ENCODE measurements at places on chromosomes 3 and 15. TPM values are rescaled to one million over a fixed set of nuclear protein-coding genes. Genes with fewer than 3 reads are reported as not detected.

DNA sequence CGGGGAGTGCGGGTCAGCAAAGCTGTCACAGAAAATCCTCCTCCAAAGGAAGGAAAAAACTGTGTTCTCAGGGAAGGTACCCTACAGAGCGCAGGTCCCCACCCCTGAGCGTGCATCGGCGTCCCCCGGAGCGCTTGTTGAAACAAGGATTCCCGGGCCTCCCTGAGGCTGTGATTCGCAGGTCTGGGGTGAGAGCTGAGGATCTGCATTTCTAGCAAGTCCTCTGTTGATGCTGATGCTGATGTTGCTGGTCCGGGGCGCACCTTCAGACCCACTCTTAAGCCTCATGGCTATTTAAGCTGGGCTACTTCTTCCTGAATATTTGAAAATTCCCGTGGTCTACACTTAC, 226.2 kb upstream of the IGF1R start:
- H3K4me1 ChIP-seq: peaks cover 8% of the 10 kb centered on the region
- no peak for DNase-seq
- H3K36me3 ChIP-seq: no peaks in the 10 kb centered on the region
- no peak overlapping the region for H3K27ac ChIP-seq
- H3K27me3 ChIP-seq: peaks cover 44% of the 10 kb centered on the region

DNA sequence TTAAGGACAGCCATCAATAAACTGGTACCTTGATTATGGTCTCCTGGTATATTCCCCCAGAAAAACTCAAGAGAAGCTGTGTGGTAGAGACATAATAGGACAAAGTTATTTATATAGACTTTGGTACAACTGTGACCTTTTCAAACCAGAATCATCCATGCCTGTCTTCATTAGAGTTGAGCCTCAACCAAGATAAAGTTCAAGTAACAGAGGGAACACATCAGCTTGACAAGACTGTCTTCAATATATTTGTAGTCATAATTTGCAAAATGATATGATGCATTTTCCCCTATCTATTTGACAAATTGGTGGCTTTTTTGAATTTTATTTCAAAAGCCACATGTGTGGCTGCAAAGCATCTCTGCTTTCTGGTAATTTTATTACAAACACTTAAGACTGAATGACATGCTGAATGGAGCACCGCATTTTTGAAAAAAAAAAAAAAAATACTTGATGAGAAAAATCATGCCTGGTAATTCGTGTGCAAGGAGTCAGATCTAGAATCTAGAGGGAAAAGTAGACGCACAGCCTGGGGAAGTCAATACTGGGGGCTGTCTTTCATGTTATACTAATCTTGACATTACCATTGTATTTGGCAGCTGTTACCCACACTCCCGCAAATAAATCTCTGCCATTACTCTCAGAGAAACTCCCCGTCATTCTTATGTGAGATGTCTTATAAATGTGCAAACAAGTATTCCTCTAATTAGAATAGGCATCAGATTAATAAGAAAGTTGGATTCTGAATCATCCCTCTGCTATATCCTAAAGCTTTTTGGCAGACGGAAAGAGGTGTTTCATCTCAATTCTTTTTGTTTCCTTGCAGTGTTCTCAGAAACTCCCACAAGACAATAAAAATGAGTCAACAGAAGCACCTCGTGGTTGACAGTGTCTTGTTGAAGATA, 554.8 kb upstream of the CBLB start:
- no peaks in the 10 kb centered on the region for H3K27me3 ChIP-seq
- peaks cover 2% of the 10 kb centered on the region for H3K36me3 ChIP-seq
- H3K4me3 ChIP-seq: no peak overlapping the region
- DNase-seq: no peak

- H3K27ac ChIP-seq: no peak overlapping the region
- no peaks in the 10 kb centered on the region for H3K36me3 ChIP-seq
- no peak overlapping the region for H3K4me3 ChIP-seq
- peaks cover 9% of the 10 kb centered on the region for H3K4me1 ChIP-seq
- peaks cover 80% of the 10 kb centered on the region for H3K27me3 ChIP-seq
- no peak for DNase-seq
Observed at GRCh38 chr3:129971351-129972052, 3.0 kb upstream of the TRH start.

- no peak overlapping the region for H3K27ac ChIP-seq
- DNase-seq: no peak
- H3K36me3 ChIP-seq: no peaks in the 10 kb centered on the region
- peaks cover 14% of the 10 kb centered on the region for H3K27me3 ChIP-seq
Observed at GRCh38 chr3:17836919-17837318, 94.5 kb upstream of the TBC1D5 start.

- no peaks in the 10 kb centered on the region for H3K36me3 ChIP-seq
- peaks cover 20% of the 10 kb centered on the region for H3K27me3 ChIP-seq
Observed at GRCh38 chr3:53739966-53740365, 106.3 kb downstream of the CHDH start.

DNA sequence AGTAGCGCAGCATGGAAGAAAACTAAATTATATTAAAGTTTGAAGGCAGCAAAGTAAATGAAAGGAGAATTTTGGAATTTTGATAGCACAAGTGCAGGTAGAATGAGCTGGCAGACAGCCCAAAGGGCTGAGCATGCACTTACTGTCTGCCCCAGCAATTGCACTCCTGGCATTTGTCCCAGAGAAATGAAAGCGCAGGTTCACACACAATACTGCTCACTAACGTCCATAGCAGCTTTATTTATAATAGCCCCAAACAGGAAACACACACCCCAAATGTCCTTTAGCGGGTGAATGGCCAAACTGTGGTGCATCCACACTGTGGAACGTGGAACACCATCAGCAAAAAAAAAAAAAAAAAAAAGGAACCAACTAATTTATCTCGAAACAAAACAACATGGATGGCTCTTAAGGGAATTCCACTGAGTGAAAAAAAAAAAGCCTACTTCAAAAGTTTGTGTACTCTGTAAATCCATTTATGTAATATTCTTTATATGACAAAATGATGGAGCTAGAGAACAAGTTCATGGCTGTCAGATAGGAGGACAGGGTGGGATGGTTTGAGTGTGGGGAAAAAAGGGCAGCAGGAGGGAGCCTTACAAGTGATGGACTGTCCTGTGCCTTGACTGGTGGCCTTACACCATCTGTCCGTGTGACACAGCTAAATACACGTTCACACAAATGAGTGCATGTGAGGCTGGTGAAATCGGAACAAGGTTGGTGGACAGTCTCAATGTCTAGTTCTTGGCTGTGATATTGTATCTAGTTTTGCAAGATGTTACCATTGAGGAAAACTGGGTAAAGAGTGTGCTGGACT, 6.0 kb upstream of the TM2D3 start:
- peaks cover 3% of the 10 kb centered on the region for H3K4me1 ChIP-seq
- H3K36me3 ChIP-seq: peaks cover 8% of the 10 kb centered on the region
- no peak for DNase-seq
- H3K27ac ChIP-seq: no peak overlapping the region
- H3K27me3 ChIP-seq: no peaks in the 10 kb centered on the region

GRCh38 chr15:29681166-29681845, 141.0 kb downstream of the TJP1 start:
- H3K36me3 ChIP-seq: no peaks in the 10 kb centered on the region
- H3K27ac ChIP-seq: no peak overlapping the region
- DNase-seq: no peak

GRCh38 chr3:150737874-150738679, 24.9 kb downstream of the SIAH2 start:
- H3K4me3 ChIP-seq: no peak overlapping the region
- H3K27me3 ChIP-seq: no peaks in the 10 kb centered on the region
- H3K4me1 ChIP-seq: peaks cover 11% of the 10 kb centered on the region
- DNase-seq: no peak
- H3K27ac ChIP-seq: no peak overlapping the region

DNA sequence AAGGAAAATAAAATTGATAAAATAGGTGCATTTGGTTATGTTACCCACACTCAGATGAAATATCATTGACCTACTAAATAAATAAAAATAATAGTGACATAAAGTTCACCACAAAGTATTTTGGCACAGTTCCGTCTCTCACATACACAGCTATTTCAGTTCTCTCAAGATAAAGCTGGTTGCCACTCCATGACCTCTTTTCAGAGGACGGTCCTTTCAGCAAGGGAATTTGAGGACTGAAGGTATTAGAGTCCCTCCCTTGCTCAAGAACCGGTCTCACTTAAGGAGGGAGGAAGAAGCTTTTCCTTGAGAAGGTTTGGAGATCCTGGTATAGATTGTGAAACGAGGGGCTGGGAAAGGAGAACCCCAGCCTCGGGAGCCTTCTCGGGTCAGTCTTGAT, 285.5 kb upstream of the CFAP20DC start:
- no peak for DNase-seq
- no peak overlapping the region for H3K27ac ChIP-seq
- H3K4me1 ChIP-seq: no peaks in the 10 kb centered on the region

GRCh38 chr3:53230041-53230621, 25.7 kb downstream of the TKT start:
- no peaks in the 10 kb centered on the region for H3K27me3 ChIP-seq
- no peak overlapping the region for H3K27ac ChIP-seq
- no peak for DNase-seq
- peaks cover 11% of the 10 kb centered on the region for H3K4me1 ChIP-seq

GRCh38 chr15:67163180-67163579, 91.3 kb downstream of the AAGAB start:
- H3K27me3 ChIP-seq: no peaks in the 10 kb centered on the region
- no peak for DNase-seq
- H3K36me3 ChIP-seq: peaks cover 7% of the 10 kb centered on the region
- no peak overlapping the region for H3K4me3 ChIP-seq

DNA sequence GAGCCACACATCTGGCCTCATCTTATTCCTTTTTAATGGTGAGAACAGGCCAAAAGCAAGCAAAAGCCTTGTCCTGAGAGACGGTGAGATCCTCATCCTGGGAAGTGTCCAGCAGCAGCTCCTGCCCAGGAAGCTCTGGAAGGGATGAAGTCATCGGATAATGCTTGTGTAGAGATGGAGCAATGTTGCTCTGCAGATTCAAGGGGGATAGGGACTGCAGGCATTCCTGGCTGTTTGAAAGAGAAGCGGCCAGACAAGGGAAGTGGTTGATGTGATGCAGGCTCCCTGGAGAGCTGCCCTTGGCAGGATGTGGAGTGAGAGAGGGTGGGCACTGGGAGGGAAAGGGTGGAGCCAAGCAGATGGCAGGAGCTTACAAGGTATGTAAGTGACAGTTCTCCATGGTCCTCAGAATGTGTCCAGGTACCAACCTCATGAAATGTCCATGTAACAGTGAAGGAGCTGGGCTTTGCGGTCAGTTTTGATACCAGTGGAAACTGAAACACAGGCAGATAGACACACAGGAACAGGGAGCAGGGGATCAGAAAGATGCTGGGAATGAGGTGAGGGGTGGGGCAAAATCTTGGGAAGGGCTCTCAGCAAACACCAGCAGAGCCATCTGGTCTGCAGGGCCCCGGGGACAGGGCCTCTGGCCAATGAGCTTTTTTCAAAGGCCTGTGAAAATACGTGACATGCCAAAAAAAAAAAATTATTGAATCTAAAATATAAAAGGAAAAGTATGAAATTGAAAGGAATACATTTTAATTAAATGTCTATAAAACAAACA, 32.2 kb upstream of the LACTB start:
- peak overlapping the region; percentile 52 for H3K27ac ChIP-seq
- no peaks in the 10 kb centered on the region for H3K27me3 ChIP-seq
- DNase-seq: no peak
- H3K4me1 ChIP-seq: peaks cover 39% of the 10 kb centered on the region

GRCh38 chr15:67087507-67088172, 22.2 kb downstream of the SMAD3 start:
- peaks cover 3% of the 10 kb centered on the region for H3K36me3 ChIP-seq
- H3K27me3 ChIP-seq: no peaks in the 10 kb centered on the region
- no peak for DNase-seq
- H3K27ac ChIP-seq: no peak overlapping the region
- peaks cover 95% of the 10 kb centered on the region for H3K4me1 ChIP-seq
- H3K4me3 ChIP-seq: no peak overlapping the region

Gene SLC12A1
- not detected for total RNA-seq

Gene GOLGA6D
- total RNA-seq: not detected

Gene GNB4
- total RNA-seq: 58.3 TPM

Gene MYO1E
- 84.6 TPM for total RNA-seq

Gene APEH
- total RNA-seq: 105 TPM

Gene CHRFAM7A
- 3.4 TPM for total RNA-seq

Measured in osteocyte (in vitro differentiated cells).